CD14-positive monocyte (primary cell): ENCODE measurements at places on chromosomes 7 and 10.
A peak's percentile ranks its signal among the peaks of the same experiment; 100 is the strongest.

DNA sequence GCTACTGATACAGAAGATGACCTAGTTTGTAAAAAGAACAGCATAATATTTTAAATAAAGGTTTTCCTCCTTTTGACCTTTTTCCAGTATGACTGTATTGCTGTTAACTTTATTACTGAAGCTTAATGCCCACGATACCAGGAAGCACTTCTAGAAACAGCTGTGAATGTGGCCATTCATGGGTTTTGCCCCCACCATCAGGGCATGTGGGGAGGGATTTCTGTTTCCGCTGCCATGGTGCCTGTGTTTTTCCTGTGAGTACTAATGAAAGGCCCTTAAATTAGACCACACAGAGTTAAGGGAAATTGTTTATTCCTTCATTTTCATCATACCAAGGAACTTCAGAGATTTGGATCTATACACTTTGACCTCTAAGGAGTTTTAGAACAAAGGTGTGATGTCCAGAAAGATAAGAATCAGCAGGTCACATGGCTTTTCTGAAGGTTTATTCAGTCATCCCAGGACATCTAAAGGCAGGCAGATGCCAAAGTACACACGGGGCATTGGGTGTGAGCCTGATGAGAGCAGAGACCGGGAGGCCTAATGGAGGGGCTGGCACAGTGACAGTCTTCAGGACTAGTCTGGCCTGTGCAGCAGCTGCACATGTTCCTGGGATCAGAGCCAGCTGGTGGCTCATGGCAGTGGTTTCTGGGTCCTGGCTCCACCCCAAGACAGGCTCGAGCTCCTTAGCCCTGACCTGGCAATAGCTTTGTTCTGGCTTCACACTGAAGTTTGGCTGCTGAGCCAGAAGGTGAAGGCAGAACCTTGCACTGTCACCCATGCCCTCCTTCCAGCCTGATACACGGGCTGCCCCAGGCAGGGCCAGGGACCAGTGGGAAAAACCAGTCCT lies 190.9 kb downstream of the REEP3 start:
- DNase-seq = peak; percentile 53

DNA sequence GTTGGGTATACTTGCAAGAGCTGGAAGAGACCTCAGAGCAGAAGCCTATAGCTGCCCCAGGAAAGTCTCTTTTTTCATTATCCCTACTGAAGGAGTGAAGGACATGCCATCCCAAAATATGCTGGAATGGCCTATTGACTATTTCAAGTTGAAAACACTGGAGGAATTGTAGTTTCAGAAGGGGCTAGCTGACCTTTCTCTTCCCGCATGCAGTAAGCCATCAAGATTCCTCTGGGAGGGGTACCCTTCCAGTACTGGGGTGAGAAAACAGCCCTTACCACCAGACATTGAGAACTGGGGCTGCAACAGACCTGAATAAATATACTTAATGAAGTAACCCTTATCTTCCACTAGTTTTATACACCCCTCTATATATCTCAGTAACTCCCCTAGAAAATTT lies 41.7 kb downstream of the CHCHD3 start:
- no peak for DNase-seq

DNA sequence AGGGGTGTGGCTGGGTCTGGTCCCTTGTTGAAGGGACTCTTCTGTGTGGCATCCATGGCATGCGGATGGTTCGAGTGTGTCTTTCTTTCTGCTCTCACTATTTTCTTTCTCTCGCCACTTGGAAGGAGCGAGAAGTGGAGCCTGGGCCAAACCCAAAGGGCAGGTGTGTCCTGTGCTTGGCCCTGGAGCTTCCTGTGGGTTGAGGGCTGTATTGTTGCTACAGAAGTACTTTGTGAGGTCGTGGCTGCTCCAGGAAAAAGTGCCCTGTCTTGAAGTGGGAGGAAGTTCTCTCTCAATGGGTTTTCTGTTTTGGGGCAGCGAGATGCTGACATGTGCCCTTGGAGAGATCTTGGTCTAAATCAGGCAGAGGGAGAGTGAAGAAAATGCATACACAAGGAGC lies 72.0 kb downstream of the DOCK1 start:
- no peak for DNase-seq

- DNase-seq = no peak
Observed at GRCh38 chr7:158108646-158109293, 478.9 kb downstream of the PTPRN2 start.

- DNase-seq = no peak
Observed at GRCh38 chr10:95539560-95540284, 21.4 kb downstream of the SORBS1 start.

- peak; percentile 36 for DNase-seq
Observed at GRCh38 chr7:92768501-92769393, 67.6 kb downstream of the CDK6 start.

DNA sequence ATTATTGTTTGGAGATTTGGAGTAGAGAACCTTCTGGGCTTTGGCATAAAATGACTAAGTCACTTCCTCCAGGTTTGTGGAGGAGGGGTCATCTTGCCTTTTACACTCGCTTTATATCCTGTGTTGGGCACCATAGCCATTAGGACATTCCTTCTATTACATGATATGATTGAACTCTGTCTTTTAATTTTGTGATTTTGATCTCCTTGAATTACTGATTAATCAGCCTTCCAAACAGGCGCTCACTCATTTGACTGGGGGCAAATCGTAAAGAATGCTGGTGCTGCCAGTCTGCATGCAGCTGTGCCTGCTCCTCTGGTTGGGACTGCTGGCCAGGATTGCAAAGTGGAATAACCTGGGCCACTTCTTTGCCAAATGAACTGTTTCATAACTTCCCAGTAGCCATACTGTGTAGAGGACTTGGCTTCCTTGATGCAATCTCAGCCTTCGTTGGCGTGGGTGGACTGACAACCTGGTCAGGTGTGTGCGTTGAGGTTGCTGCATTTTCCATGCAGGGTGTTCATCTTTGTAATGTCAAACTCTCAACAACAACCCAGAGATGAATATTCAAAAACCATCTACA lies 65.9 kb upstream of the RAB11FIP2 start:
- no peak for DNase-seq

- DNase-seq = no peak
Observed at GRCh38 chr10:2938869-2939268, 128.5 kb upstream of the PFKP start.

GRCh38 chr10:19652750-19653149 lies 163.5 kb upstream of the PLXDC2 start:
- DNase-seq = no peak
